Right lobe of liver (tissue), 6 donors: ENCODE measurements at places on chromosomes 7 and 10. TPM values are rescaled to one million over a fixed set of nuclear protein-coding genes. Genes with fewer than 3 reads are reported as not detected.

The SEMA3E gene
- total RNA-seq, result 1.0 TPM

The CALML3 gene
- not detected for total RNA-seq

The CAMK1D gene
- 10.8 TPM for total RNA-seq

The PNLIP gene
- not detected for total RNA-seq

The SLC26A4 gene
- total RNA-seq, result 0.05 TPM

The C10orf143 gene
- 2.0 TPM for total RNA-seq

The CCL24 gene
- 1.1 TPM for total RNA-seq

The CCDC172 gene
- total RNA-seq, result not detected

The FGL2 gene
- 19.3 TPM for total RNA-seq

The TBC1D12 gene
- 5.2 TPM for total RNA-seq

The ZNF365 gene
- not detected for total RNA-seq

The ICA1 gene
- total RNA-seq, result 15.0 TPM

The BLNK gene
- total RNA-seq, result 34.5 TPM

The NUP205 gene
- 16.1 TPM for total RNA-seq

The FAM221A gene
- total RNA-seq, result 4.0 TPM

The LRMDA gene
- total RNA-seq, result 13.2 TPM

The ZPBP gene
- total RNA-seq, result not detected

The OR2F2 gene
- not detected for total RNA-seq

The HOXA6 gene
- total RNA-seq, result not detected

The XRCC2 gene
- 0.20 TPM for total RNA-seq

The SLC26A5 gene
- 0.61 TPM for total RNA-seq

The PHKG1 gene
- total RNA-seq, result 1.6 TPM

The LEP gene
- not detected for total RNA-seq

The ITGB8 gene
- 0.70 TPM for total RNA-seq

The ZNF804B gene
- not detected for total RNA-seq

The RBP3 gene
- not detected for total RNA-seq

The LRRC4 gene
- 2.6 TPM for total RNA-seq

The UTF1 gene
- not detected for total RNA-seq

The DDC gene
- 45.2 TPM for total RNA-seq

The CALHM2 gene
- 4.1 TPM for total RNA-seq

The COL17A1 gene
- not detected for total RNA-seq

The HABP2 gene
- total RNA-seq, result 705 TPM

The APBB1IP gene
- total RNA-seq, result 15.0 TPM

The FAM25G gene
- total RNA-seq, result not detected

The TFPI2 gene
- total RNA-seq, result 1.1 TPM

The PPP1R17 gene
- not detected for total RNA-seq

The CYP26C1 gene
- not detected for total RNA-seq

The NXPH1 gene
- total RNA-seq, result not detected

The TBATA gene
- total RNA-seq, result not detected

The FFAR4 gene
- 0.27 TPM for total RNA-seq

The DNA2 gene
- total RNA-seq, result 3.4 TPM

The HKDC1 gene
- 4.3 TPM for total RNA-seq

The CHN2 gene
- total RNA-seq, result 22.4 TPM
